ENCODE measurements at places on chromosomes 2 and 18.

DNA sequence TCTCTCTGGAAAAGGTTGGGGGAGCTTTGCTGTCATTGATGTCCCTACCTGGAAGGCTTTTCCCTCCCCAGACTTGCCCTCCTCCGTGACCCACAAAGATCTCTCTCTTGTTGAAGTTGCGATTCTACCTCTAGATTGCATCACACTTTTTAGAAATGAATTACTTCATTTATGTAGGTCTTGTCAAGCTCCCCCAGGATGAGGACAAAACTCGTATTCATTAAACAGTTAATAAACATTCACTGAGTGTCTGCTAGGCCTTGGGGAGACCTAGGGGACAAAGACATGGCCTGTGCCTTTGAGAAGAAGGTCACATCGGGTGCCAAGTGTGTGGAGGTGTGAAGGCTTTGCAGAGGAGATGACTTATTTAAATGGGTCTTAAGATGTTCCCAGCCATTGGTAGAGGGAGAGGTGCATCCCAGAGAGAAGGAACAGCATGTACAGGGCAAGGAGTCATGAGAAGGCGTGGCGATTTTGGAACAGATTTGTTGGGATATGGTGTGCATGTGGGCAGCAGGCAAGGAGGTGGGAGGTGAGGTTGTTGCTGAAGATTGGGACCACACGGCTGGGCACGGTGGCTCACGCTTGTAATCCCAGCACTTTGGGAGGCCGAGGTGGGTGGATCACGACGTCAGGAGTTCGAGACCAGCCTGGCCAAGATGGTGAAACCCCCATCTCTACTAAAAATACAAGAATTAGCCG, 9.8 kb upstream of the YWHAQ start:
- no peak for DNase-seq

DNA sequence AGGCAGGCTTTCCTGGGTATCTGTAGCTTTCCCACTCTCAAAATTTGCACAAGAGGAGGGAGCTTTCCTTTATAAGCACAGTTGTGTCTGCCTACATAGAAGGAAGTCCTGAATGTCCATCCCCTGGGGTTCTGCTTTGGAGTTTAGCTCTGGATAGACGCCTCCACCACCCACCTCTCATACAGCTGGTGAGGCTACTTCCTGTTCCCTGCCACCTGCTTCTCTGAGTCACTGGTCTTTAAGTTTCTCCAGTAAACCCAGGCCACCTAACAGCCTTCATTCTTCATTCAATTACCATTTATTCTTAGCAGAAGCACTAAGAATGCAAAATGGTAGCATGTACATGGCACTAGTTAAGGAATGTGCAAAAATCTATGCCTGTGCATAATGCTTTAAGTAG, 407.8 kb downstream of the CDH2 start:
- DNase-seq, result no peak

DNA sequence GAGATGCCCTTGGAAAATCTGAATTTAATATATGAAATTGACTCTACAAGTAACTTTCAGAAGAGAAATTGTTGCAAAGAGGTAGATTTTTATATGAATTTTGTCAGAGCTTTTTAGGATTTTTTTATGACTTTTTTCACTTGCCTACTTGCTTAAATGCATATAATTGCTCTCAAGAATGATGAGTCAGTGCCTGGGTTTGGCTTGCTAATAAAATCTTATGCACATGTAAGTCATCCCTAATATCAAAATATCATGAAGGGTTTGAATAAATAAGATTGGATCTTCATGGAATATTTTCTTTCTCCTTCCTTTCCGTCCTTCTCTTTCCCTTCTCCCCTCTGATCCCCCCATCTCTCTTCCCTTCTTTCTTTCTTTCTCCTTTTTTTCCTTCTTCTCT, 354.1 kb downstream of the TXNL1 start:
- no peak for DNase-seq

DNA sequence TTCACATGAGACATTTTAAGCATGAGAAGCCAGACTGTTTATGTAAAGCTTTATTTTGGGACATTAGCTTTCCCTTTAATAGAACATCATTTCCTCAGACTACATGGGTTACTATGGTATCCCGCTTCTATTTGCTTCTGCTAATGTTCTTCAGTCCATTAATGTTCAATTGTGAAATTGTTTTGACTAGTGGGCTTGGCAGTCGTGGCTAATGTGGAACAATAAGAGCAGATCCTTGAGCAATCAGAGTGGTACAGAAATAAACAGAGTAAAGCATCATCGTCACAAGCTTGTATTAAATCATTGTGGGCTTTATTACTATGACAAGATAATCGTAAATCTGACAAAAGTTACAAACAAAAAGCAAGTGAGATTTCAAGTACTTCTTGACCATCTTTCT, 60.2 kb downstream of the PDE1A start:
- DNase-seq, result no peak

- DNase-seq, result no peak
These were observed 52.2 kb downstream of the C1QL2 start for GRCh38 chr2:119106301-119106897.

DNA sequence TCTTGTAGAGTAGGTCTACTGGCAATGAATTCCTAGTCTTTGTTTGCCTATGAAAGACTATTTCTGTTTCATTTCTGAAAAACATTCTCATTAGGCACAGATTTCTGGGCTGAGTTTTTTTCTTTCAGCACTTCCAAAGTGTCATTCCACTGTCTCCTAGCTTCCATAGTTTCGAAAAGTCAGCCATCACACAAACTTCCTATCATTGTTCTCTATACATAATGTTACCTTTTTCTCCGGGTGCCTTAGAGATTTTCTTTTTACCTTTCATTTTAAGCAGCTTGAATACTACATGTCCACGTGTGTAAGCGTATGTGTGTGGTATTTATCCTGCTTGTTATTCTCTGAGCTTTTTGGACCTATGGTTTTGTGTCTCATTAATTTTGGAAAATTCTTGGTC, 55.7 kb downstream of the OLA1 start:
- no peak for DNase-seq

DNA sequence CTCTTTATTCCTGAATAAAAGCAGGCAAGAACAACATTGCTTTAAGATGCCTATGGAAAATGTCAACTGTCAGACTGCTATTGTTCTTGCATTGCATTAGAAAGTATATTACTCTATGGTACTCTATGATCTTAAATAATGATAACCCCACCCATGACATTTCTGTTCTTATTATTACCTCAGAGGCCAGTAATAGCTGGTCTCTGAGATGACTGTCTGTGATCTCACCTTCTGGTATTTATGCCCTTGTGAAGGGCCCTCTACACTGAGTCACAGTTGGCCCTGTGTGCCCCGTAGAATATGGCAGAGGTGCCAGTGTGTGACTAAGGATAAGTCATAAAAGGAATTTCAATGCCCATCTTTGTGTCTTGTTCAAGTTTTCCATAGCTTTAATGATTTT, 61.0 kb downstream of the SPP2 start:
- no peak for DNase-seq

- no peak for DNase-seq
These were observed 20.3 kb downstream of the TBR1 start for GRCh38 chr2:161436411-161436810.

DNA sequence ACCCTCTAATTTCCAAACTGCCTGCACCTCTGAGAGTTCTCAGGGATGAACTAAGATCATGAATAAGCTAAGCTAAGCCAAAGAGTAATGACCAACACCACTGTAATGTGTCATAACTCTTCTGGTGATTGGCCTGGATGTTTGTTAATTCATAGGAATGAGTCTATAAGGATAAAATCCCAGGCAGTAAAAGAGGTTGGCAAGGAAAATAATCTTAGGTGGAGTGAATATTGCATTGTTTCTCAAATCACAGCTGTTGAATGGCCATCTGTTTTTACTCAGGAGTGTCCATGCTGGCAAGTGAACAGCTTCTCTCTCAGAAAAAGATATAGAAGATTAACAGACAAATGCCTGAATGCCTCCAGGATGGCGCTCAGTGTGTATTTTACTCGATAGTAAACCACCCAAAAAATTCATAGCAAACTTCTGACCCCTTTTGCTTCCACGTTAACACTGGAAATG, 60.8 kb upstream of the GLS start:
- DNase-seq, result no peak

DNA sequence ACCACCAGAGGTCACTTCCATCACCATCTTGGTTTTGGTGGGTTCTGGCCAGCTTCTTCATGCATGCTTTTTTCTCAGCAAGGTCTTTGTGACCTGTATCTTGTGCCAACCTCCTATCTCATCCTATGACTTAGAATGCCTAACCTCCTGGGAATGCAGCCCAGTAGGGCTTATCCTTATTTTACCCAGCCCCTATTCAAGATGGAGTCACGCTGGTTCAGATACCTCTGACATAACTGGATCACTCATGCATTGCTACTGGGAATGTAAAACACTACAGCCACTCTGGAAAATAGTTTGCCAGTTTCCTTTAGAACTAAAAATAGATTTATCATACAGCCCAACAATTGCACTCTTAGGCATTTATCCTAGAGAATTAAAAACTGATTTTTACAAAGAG, 219.2 kb downstream of the IRS1 start:
- DNase-seq, result no peak

DNA sequence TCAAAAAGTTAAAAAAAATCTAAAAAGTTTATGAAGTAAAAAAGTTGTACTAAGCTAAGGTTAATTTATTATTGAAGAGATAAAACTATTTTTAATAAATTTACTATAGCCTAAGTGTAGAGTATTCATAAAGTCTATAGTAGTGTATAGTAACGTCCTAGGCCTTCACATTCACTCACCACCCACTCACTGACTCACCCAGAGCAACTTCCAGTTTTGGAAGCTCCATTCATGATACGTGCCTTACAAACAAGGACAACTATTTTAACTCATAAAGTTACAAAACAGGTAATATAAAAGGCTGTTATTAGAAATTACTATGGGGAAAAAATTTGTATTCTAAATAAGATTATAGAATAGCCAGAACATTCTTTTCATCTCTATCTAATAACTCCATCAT, 158.9 kb upstream of the FN1 start:
- DNase-seq, result no peak

DNA sequence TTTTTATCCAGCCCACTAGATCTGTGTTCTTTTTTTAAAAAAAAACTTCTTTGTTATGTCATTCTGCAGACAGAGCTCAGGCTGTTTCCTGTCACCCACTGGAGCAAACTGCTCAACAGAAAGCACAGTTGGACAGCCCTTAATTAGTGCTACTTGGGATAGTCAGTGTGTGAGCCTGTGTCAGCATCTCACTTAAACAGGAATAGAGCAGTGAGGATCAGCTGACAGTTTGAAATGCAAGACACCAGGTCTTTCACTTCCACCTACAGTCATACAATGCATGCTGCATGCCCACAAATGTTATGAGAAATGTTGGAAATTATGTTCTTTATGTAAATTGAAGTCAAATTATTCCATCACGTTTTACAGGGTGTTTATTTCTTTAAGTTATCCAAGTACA, 174.9 kb downstream of the NR4A2 start:
- no peak for DNase-seq

DNA sequence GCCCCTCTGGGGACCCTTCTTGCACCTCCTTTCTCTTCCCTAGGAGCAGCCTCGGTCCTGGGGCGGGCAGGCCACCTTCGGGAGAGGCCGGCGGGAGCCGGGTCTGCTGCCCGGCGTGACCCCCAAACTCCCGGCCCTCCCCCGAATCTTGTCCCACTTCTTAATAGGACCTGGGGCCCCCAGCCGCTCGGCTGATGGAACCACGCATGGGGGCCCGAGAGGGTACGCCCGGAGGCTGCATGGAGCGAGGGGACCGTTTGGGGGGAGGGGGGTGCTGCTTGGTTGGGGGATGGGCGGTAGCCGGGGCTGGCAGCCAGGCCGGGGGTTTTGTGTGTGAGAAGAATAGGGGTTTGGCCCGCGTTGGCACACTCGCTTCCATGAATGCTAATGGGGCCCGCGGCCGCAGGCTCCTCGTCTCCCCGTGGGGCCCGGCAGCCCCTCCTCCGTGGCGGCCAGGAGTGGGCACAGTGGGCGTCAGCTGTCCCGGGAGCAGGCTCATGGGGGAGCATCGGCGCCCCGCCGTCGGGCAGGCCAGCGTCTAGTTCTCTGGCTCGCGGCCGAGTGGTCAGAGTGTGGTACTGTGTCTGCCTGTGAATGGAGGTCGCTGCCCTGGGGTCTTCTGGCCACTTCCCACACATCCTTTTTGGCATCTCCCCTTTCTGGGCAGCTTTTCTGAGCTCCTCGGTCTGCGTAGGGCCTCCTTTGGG, 1.0 kb downstream of the GAREM2 start:
- no peak for DNase-seq

GRCh38 chr2:38279201-38279600, 97.9 kb downstream of the ATL2 start:
- DNase-seq, result no peak

DNA sequence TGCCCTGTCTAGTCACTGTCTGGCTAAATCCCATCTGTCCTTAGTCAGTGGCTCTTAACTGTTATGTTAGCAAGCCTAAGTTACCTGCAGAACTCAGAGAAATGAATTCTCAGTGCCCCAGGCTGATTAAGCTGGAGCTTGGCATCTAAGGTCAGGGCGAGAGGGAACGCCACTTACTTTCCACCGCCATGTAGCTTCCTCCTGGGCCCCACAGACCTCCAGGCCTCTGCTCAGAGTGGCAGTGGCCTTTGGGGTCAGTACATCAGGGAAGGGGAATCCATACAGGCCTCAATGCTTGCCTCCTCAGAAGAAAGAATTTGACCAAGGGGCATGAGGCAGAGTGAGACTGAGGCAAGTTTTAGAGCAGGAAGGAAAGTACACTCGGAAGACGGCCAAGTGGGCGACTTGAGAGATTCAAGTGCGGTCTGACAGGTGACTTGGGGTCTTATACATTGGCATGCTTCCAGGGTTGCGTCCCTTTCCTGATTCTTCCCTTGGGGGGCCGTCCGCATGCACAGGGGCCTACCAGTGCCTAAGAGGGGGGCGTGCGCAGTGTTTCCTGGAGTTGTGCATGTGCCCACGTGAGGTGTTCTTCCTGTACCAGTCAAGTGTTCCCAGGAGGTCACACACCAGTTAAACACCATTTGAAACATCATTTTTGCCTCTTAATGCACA, 64.1 kb downstream of the EMILIN2 start:
- no peak for DNase-seq

DNA sequence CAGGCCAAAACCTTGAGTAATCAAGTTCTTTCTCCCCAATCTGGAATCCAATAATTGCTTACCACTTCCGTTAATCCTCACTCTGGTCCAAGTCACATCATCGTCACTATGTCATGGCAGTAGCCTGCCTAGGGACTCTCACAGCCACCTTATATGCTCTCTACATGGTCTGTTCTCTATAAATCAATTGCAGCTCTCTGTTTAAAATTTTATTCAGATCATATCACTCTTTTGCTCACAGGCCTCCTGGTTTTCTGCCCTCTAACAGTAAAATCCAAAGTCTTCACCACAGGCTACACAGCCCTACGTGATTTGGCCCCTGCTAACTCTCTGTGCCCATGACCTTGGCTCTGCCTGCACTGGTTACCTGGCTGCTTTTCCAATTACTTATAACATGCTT, 188.7 kb downstream of the STK39 start:
- no peak for DNase-seq

DNA sequence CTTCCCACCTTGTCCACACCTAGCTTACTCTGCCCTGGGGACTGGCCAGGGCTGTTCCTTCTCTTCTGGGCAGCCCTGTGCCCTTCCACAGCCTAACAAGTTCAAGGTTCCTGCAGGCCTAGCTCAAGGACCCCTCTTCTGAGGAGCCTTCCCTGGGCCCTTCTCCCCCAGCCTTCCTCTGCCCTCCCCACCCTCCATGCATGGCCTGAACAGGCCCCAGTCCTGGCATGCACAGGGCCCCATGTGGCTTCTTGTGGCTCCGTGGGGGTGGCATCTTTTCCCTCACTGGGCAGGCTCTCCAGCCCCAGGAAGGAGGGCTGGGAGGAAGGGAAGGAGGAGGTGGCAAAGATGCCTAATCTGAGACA, 162.9 kb downstream of the CELF4 start:
- DNase-seq, result no peak

All from CD4-positive, alpha-beta T cell treated with Interleukin-12 subunit alpha and Interleukin-12 subunit beta, for 1 hour (primary cell).